ENCODE measurements at places on chromosomes 13 and 19. TPM values are rescaled to one million over a fixed set of nuclear protein-coding genes. Genes with fewer than 3 reads are reported as not detected.

GRCh38 chr13:85074543-85075313 is 724.5 kb downstream of the SLITRK6 start:
- DNase-seq = peak; percentile 9

- DNase-seq = no peak
Measured at GRCh38 chr19:4077007-4077374, 10.3 kb upstream of the ZBTB7A start.

DNA sequence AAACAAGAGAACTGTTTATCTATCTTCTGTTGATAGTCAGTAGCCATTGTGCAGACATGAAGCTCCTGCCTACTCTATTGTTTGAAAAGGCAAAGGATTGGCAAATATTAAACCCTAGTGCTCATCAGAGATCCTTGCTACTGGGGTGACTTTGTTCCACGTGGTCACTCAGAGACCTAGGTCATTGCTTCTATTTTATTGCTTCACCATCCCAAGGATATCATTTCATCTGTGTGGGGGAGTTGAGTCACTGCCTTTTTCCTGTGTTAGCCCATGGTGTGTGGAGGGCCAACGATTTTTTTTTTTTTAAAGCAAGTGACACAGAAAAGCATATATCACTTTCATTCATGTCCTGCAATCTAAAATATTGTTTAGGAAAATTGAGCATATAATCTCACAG is 254.1 kb upstream of the RXFP2 start:
- no peak for DNase-seq

DNA sequence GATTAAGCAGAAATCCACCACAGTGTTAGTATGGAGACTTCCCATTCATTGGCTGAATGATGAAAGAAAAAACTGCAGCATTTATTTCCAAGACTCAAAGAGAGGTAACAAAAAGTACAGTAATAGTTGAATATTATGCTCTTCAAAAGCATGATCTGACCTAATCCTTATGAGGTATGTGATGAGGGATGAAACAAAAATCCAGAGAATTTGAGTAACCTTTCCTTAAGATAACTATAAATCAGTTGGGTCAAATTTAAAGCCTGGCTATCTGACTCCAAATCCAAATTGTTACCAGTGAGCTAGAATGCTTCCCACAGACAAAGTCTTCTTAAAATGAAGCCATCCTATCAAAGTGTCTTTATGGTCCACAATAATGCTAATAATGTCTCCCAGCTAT is 38.1 kb downstream of the NUFIP1 start:
- DNase-seq = no peak

Gene SEMA6B
- 0.22 TPM for polyA plus RNA-seq

Gene HCN2
- 0.35 TPM for polyA plus RNA-seq
